ENCODE measurements at places on chromosomes 2 and 18. TPM values are rescaled to one million over a fixed set of nuclear protein-coding genes. Genes with fewer than 3 reads are reported as not detected.

DNA sequence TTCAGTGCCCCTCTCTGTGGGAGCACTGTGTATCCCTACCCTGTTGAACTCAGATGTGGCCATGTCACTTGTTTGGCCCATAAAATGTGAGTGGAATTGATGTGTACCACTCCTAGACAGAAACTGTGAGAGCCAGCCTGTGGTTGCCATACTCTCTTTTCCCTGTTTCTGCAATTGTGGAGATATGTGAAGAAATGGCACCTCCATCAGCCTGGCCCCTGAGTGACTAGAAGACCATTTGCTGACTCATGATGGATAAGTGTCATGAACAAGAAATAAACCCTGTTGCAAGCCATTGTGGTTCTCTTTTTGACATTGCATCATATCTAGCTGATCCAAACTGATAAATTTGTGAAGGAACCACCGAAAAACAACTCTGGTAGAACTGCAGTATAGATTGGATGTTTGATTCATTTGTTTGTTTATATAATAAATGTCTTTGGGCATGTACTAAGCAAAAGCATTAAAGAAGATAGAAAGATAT lies 214.5 kb upstream of the FBXO11 start:
- DNase-seq: no peak

GRCh38 chr18:45722899-45723298 lies 1.1 kb upstream of the SLC14A1 start:
- DNase-seq: peak; percentile 49

ANKAR gene
- 3.0 TPM for total RNA-seq

DNA sequence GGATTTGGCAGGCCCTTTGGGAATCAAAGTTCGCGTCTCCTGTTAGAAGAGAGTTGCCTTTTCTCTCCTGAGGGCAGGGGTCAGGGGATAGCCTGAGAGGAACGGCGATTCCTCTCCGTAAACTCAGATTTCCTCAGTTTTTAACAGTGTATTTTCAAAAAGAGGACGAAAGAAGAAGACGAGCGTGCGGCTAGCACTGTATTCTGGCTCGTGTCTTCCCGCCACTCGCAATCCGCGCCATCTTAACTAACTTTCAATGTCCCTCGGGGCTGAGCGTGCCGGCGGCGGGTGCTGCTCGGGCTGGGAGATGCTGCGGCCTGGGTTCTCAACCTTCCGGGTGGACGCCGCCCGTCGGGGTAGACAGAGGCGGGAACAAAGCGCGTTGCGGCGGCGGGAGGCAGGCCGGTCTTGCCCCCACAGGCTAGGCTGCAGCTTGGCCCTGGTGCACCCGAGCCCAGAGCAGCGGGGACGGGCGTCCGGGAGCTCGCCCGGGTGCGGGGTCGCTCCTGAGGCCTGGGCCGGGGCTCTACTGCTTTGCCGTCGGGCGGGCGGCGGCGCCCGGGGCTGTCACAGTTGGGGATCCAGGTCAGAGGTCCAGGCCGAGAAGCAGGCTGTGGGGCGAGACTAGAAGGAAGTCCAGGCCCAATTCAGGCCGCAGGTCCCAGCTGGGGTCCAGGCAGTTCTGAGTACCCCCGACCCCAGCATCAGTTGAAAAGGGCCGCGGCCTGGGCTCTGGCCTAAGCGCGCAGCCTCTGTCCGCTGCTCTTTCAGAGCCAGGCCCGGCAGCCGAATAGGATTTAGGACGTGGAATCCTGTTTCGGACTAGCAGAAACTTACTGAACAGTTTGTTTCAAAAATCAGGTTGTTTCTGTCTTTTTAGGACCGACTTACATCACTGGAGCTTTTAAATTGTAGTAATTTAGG lies 11.8 kb downstream of the TBR1 start:
- DNase-seq: no peak

Measured in OCI-LY7 (cell line).